ENCODE measurements at places on chromosomes 12 and 14.

- peak; percentile 51 for DNase-seq
Measured at GRCh38 chr14:98101323-98101722, 1170.7 kb downstream of the BCL11B start.

DNA sequence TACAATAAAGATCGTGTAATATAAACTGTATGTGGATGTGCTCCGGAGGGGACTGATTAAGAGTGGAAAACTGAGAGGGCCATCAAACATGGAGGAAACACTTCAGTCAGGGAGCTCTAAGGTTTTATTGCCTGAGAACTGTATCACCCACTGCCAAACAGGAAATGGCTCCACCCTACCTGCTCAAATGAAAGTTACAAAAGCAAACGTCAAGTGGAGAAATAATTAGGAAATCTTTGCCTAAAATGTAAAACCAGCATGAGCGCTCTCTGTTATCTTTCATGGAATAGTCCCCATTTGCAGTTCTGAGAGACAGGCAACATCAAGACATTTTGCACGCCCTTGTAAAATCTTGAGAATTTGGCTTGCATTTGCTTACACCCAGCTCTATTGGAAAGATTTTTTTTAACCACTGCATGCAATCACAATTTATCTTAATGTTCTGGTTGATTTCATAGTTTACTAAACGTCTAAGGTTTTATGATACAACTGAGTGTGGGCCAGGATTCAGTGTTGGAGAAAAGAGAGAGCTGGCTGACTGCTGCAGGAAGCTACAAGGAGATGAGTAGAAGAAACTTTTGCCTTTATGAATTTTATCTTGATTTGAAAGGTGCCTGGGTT is 344.0 kb upstream of the PRICKLE1 start:
- no peak for DNase-seq

DNA sequence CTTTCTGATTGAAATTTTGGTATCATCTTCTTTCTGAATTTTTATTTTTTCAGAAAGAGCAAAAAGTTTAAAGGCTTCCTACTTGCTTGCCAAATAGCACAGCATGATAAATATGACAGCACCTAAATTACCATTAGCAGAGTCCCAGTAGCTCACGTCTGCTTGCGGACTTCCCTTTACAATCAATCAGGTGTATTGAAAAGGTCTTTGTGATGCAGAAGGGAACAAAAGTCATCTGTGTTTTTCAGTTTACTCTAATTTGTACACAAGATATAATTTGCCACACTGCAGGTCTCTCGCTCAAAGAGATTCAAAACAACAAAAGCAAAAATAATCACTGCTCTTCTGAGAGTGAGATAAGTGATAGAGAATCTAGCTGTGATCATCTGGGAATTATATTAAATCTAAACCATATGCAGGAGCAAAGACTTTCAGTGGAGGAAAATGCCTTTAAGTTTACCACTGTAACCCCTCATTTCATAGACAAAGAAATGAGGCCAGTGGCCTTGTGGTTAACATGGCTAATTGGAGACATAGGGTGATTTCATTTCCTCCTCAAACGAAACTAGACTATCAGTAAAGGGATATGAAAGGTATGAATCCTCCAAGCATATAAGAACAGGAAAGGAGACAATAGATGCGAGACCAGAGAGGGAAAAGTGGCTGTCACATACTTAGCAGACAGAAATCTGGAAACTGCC is 240.8 kb upstream of the TMPO start:
- no peak for DNase-seq

DNA sequence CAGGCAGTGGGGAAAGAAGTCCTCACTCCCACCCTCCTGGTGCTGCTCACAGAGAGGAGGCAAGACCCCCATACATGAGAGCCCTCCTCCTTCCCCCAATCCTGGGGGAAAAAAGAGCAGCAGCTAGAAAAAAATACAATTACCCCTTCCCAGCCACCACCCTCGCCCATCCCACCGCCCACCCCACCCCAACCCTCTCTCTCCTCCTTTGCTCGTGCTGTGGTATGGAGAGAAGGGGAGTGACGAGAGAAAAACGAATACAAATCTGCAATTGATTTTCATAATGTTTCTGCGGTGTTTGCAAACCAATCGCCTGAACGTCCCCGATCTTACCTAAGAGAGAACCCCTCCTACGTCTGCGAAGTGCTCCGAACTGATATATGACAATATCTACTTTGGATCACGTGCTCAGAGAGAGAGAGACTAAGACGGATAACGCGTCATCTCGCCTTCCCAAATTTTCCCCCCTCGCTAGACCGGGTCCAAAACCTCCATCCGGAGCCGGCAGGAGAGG is at the start of gene HOXC11:
HOXC11 (plus strand) TSS at position 405 of the 514 bp plus-strand sequence. CDS start 116 bp downstream, outside the sequence.
- DNase-seq = no peak
